ENCODE measurements at places on chromosomes 3 and 15.

DNA sequence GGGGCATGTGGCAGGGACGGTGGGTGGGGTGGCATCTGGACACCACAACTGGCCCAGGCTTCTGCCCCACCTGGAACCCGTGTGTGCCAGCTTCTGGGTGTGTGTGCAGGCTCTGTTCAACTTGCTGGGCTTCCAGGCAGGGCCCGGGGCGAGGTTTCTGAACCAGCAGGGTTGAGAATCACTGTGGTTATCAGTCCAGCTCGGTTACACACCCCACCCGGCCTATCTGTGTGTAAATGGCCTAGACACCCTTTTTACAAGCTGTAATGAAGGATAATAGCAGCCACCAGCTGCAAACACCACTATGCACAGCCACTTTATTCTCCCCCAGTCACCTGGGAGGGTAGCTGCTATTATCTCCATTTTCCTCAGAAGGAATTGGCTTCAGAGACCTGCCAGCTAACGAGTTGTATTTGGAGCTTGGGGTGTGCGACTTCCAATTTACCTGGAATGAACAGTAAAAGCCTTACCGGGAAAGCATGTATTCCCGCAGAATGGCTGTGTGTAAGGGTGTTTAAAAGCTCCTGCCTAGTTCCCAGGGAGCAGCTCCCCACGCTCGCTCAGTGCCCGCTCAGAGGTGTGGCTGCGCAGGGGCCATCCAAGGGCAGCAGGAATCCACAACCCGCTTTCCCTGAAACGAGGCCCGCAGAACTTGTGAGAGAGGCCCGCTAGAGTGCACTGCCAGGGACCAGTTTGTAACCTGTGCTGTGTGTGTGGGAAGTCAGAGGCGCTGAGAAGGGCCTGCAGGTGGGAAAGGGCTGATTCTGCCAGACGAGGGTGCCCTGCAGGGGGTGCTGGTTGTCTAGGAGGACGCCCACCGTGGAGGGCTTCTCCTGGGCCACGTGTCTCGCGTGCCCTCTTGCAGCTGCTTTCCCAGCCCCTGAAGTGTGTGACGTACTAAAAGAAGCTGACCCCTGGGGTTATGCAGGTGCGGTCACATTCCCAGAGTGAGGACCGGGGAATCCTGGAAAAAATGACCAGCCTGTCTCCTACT, 83.5 kb downstream of the C3orf70 start:
- DNase-seq: peak; percentile 76

DNA sequence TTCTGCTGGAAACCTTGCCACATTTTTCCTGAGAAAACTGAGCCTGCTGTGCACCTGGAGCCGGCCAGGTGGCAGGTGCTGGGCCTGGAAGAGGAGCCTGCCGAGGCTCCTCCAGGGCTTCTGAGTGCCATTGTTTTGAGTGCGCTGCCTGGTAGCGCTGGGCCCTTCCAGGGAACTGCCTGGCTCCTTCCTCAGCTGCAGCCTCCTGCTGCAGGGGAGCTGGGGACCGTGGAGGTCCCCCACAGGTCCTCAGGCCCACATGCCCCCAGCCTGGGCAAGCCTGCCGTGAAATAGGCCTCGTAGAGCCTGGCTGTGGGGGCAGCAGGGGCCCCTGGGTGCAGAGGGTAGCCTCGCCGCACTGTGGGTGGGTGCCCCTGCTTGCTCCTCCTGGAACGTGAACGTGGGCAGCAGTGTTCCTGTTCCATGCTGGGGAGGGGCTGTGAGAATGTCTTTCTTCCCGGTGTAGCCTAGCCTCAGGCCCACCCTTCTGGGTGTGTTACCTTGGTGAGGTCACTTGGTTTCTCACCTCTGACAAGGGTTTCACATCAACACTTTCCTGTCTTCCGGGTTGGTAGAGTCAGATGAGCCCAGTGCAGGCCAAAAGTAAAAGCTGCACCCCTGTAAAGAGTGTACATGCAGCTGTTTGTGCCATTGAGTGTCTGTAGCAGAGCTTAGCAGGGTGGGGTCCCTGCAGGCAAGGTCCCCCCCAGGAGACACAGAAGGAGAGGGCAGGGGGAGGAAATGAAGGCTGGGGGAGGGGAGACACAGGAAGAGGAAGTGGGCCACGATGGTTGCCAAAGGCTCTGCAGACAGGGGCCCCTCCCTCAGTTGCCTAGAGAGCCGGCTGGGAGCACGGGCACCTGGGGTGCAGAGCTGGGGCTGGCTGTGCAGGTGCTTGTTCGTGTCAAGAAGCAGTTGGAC, 34.5 kb downstream of the KLF13 start:
- DNase-seq: no peak

DNA sequence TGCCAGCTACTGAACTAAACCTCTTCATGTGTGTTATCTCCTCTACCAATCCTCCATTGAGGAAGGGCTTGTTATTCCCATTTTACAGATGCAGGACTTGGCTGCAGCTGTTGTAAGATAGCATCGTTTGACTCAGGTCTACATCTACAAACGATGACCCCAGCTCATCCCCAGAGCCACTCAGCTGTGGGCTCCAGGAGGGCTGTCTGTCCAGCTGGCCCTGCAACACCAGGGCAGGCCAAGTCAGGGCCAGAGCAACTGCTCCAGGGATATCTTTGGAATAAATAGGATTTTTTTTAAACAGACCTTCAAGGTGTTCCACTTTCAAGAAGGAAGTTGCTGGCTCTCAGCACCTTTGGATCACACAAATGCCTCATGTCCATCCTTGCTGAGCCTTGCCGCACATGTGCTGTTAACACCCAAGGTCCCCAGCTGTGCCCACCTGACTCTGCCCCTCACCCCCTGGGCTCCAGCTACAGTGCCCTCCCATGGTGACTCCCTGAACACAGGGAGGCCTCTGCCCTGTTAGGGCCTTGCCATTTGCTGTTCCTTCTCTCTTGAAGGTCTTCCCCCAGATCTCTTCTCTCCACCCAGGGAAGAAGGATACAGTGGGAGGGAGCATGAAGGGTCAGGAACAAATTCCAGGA, 31.0 kb downstream of the ALDH1L1 start:
- DNase-seq: no peak

DNA sequence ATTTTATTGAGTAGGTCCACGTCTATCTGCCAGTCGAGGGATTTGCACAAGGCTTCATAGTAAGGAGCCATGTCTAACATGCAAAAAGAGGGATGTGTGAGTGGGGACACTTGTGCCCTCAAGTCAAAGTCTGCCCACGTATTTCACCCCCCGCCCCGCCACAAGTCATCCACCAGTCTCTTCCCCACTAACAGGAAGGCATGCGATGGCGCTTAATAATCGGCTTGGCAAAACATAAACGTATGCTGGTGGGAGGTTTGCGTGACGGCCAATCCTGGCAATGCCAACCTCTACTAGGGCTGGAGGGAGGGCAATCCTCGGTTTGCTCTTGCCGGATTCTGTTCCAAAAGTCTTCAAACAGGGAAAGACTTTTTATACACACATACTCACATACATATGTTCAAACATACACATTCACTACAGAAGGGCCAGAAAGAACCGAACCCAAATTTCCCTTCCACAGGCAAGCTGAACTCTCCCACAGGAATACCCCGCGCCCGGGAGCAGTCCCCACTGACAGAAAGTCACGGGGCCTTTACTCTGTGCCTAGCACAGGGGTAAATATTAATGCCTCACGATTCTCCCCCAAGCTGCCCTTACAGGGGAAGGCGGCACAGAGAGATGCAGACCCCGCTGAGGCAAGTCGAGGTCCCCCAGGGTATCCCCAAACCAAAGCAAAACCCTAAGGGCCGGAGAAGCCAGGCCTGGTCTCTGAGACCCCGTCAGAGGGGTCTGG, 675 bp downstream of the PSMD6 start:
- DNase-seq: no peak

GRCh38 chr3:69143612-69144011, 21.2 kb upstream of the LMOD3 start:
- no peak for DNase-seq

- DNase-seq: no peak
Observed at GRCh38 chr15:71627188-71627587, 183.2 kb upstream of the NR2E3 start.

DNA sequence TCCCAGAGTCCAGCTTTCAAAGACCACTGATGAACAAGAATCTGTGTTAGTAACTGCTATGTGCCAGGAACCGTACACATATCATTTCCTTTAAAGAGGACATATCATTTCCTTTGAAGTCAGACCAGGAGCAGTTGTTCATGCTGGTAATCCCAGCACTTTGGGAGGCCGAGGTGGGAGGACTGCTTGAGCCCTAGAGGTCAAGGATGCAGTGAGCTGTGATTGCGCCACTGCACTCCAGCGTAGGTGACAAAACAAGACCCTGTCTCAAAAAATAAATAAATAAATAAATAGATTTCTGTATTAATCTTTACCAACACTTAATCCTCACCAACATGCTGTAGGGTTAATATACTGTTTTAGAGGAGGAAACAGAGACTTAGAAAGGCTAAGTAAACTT, 23.9 kb upstream of the CDV3 start:
- DNase-seq: no peak

DNA sequence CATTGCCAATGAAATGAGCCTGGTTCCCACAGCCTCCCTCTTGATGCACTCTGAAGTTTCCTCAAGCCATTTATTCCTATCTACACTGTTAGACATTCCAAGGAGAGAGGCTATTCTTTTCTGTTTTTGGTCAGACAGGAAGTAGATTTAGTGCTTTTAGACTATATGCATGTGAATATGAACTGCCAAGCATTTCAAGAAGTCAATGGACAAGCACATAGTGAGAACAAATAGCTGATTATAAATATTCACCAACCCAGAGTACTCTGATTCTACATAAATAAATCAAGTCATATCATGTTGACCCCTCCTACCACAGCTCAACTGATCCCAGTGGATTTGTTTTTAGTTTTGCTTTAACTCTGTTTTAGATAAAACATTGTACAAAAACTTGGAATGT, 412.5 kb upstream of the RARB start:
- no peak for DNase-seq

GRCh38 chr15:28895146-28895545, 9.4 kb downstream of the APBA2 start:
- DNase-seq: no peak

DNA sequence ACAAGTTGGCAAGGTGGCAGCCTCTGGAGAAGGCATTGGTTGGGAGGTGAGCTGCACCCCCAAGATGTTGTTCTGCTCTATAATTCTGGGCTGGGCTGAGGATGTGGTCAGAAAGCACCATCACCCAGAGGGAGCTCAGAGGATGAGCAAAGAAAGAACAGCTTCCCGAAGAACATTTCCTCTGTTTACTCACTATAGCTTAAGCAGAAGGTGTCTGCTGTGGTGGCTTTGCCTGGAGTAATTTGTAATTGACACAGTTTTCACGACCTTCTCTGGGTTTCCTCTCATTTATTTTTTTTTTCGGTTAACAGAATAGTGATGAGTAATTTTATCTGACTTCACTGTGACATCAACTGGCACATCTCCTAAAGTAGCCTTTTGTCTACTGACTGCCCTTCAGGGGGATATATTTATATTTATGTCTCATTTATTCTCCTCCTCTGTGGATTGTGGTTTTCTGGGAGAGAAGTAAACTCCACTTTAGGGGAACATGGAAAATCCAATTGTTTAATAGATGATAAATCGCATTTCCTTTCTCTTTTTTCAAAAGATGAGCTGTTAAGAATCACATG, 49.5 kb upstream of the ABHD17C start:
- no peak for DNase-seq

DNA sequence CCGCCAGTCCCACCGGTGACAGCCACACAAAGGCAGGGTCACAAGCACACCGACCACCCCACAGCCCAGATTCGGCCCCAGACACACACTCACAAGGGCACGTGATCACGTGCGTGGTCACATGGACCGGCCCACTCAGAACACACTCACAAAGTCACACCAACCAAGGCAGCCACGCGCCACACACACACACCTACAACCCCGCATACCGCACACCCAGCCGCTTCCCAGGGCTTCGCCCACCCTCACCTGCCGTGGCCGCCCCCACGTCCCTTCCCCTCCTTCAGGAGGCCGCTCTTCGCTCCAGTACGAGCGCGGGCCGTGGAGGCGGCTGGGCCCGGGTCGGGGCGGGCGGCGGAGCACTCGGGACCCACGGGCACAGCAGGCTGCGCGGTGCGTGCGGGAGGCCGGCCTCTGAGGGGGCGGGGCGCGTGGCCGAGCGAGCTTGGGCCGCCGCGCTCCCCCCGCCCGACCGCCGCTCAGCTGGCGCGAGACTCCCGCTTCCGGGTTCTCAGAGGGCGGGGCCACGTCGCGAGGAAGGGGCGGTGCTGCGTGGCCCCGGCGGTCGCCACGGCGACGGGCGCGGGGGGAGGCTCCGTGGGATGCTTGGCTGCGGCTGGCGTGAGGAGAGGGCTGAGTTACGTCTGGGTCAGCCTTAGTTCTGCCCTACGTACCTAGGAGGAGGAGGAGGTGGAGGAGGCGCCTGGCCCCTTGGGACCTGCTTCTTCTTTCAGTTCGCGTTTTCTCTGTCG, at the start of gene SPG21:
Gene SPG21 (minus strand): TSS at position 499 of the 752 bp plus-strand sequence. CDS start 6,345 bp downstream, outside the sequence.
- peak; percentile 95 for DNase-seq

DNA sequence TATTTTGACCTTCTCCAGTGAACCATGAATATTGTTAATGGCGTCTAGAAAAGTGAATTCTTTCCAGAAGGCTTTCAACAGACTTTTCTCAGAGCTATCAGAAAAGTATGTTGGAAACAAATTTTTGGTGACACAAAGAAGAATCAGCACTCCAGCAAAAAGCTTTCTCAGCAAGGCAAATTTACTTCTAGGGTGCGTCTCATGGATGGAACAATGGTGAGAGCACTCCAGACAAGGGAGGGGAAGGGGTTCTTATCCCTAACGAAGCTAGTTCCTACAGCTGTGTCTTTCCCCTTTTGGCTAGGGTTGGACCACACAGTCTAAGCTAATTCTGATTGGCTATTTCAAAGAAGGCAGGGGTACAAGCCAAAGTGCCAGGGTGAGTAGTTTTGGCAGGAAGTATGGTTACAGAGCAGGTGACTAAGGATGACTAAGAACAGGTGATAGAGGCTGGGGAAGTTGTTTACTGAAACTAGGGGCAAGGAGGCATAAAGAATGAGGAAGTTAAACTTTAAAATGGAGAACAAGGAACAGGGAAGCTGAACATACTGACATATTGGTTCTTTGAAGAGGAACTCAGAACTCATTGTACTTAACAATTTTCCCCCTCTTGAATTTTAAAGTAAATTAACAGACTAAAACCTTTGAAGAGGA, 959.8 kb downstream of the NAALADL2 start:
- DNase-seq: no peak

DNA sequence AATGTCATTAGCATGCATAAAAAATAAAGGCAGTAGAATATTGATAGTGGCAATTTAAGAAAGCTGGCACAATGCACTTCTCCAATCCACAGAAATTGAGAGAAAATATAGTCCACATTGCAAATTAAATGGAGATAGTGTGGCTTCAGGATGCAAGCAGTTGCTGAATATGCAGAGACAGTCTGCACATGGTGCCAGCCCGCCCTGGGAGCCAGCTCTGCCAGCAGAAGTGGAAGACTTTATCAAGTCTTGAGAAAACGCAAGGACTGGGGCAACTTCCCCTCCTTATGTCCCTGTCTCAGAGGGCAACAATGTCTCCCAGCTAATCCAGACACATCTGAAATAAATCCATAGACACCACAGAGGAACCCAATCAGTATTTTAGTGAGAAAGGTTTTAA, 57.2 kb downstream of the MB21D2 start:
- no peak for DNase-seq
